ENCODE measurements at places on chromosomes 2 and 18.

DNA sequence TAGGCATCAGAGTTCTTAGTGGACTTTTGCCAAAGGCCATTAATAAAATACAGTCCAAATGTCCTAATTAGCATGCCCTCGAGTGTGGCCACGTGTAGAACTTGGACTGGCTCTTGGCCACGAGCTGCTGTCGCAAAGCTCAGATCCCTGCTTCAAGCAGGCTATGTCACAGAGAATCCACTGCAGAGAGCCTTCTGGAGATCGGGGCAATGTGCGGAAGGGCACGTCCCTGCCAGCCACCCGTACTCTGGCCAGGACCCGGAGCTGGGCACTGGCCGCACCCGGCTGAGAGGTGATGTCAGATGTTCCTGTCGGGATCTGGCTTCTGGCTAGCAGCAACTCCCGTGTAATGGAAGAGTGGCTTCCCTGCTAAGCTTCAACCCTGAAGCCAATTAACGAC lies 432.7 kb upstream of the ID2 start:
- no peak for DNase-seq

GRCh38 chr2:106085181-106085940 lies 108.7 kb downstream of the UXS1 start:
- peak; percentile 25 for DNase-seq

- DNase-seq, result no peak
These were observed 53.2 kb downstream of the PHLPP1 start for GRCh38 chr18:62768558-62768943.

- no peak for DNase-seq
These were observed 220.1 kb upstream of the NXPH2 start for GRCh38 chr2:139000131-139000785.

GRCh38 chr2:58553937-58554336 lies 312.8 kb upstream of the FANCL start:
- DNase-seq, result no peak

DNA sequence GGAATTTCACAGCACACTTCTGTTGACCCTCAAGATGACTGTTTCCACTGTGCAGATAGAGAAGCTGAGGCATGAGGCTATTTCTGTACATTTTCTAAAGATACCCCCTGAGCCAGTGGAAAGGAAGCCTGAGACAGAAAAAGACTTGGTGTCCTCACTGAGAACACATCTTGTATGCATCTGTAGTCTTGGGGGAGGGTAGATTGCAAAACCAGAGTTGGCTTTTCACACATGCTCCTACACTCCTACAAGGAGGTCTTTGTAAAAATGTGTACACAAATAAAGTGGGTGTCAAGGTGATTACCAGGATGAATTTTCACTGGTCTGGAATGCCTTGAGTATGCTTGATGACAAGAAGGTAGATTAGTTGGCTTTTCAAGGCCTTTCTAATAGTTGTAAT lies 98.0 kb downstream of the KCTD18 start:
- no peak for DNase-seq

DNA sequence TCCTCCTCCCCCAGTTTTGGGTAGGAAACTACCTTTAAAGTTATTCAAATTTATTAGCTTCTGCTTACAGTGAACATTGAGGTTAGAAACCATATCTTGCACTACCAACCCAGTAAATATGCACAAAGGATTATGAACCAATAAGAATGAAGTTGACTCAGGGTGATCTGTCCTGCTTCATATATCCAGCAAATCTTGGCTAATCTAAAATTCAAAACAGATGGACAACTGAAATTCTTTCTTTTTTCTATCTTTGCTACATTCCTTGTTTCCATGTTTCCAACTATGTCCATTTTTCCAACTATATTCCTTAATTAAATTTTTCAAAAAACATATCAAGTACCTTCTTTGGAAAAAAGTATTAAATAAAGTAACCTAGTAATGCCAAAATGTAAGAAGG lies 149.3 kb downstream of the FAM124B start:
- no peak for DNase-seq

GRCh38 chr18:31102941-31103340 lies 720 bp upstream of the DSC2 start:
- no peak for DNase-seq
